Mammary microvascular endothelial cell (primary cell): ENCODE measurements at places on chromosomes 16 and 17. TPM values are rescaled to one million over a fixed set of nuclear protein-coding genes. Genes with fewer than 3 reads are reported as not detected.

TEKT3 gene
- total RNA-seq = not detected in 2 replicates

ARL16 gene
- 35.6 and 36.0 TPM in 2 replicates for total RNA-seq

C16orf78 gene
- total RNA-seq = not detected in 2 replicates

APRT gene
- total RNA-seq = 280 and 289 TPM in 2 replicates

CCL1 gene
- not detected in 2 replicates for total RNA-seq

KRTAP1-4 gene
- total RNA-seq = not detected in 2 replicates
